ENCODE measurements at places on chromosomes 1 and 21.

DNA sequence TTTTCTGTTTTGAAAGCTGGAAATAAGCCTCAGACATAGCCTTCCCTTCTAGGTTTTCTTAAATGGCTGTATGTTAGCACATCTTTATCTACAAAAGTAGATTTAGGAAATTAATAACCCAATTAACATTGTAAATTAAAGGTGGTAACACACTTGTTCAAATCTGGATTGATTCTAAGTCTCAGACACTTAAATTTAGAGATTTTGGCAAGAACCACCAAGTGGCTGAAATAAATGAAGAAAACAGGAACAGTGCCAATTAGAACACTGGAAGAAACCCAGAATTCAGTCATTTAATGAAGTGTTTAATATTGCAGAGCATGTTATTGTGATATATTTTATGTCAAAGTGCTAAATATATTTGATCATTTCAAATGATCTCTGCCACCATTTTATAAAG, 628.2 kb downstream of the USP25 start:
- DNase-seq = no peak

DNA sequence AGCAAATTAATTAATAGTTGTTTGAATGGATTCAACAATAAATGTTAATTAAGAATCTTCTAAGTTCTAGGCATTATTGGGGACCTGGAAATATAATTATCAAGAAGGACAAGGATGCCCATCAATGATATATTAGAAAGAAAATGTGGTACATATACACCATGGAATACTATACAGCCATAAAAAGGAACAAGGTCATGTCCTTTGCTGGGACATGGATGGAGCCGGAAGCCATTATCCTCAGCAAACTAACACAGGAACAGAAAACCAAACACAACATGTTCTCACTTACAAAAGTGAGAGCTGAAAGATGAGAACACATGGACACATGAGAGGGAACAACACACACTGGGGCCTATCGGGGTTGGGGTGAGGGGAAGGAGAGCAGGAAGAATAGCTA, 141.4 kb upstream of the JUN start:
- no peak for DNase-seq

DNA sequence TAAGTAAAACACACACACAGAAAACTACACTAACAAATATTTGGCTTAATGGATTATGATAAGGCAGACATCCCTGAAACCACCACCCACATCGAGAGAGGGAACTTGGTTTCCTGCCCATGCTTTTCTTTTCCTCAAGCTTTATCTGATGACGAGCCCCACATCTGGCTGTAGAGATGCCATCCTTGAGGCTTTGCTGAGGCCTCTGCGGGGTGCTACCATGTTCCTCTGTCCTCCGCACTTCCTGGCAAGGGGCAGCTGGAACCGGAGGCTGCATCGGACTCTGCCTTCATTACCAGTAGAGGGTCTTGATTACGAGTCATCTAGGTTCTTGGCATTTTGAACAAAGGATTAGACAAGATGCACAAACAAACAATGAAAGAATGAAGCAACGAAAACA, 21.7 kb upstream of the C1orf174 start:
- no peak for DNase-seq

GRCh38 chr1:199489594-199489993, 537.9 kb upstream of the NR5A2 start:
- DNase-seq = no peak

- DNase-seq = no peak
Observed at GRCh38 chr1:162366149-162366548, 10.5 kb downstream of the SPATA46 start.
